ENCODE measurements at places on chromosomes 4 and X. TPM values are rescaled to one million over a fixed set of nuclear protein-coding genes. Genes with fewer than 3 reads are reported as not detected.

Gene ZMAT1
- 0.71 TPM for total RNA-seq

Gene SPP1
- total RNA-seq = 8.0 TPM

DNA sequence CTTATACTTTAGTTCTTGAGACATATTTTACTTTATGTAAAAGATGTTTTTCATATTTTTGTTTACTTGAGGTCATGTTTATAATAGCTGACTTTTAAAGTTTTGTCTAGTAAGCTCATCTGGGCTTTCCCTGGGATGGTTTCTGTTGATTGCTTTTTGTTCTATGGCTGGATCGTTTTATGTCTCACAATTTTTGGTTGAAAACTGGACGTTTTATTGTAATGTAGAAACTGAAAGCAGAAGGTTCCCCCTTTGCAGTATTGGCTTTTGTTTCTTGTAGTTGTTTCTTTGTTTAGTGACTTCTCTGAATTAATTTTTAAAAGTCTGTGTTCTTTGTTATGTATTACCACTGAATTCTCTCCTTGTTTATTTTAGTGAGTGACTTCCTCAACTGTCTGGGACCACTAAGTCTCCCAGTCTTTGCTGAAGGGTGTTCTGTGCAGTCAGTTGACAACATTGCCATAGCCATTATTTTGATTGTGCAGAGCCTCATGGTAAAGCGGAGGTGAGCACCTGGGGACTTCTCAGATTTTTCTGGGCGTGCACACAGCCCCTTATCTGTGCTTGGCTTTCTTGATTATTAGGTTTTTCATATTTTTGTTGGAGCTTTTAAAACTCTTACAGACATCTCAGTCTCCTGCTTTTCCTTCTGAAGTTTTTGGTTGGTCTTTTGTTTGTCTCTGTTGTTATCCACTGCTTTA is 31.0 kb downstream of the KDM6A start:
- no peaks in the 10 kb centered on the region for H3K27me3 ChIP-seq
- H3K4me1 ChIP-seq = peaks cover 73% of the 10 kb centered on the region
- no peak for DNase-seq

Gene PI4K2B
- 2.2 TPM for total RNA-seq

DNA sequence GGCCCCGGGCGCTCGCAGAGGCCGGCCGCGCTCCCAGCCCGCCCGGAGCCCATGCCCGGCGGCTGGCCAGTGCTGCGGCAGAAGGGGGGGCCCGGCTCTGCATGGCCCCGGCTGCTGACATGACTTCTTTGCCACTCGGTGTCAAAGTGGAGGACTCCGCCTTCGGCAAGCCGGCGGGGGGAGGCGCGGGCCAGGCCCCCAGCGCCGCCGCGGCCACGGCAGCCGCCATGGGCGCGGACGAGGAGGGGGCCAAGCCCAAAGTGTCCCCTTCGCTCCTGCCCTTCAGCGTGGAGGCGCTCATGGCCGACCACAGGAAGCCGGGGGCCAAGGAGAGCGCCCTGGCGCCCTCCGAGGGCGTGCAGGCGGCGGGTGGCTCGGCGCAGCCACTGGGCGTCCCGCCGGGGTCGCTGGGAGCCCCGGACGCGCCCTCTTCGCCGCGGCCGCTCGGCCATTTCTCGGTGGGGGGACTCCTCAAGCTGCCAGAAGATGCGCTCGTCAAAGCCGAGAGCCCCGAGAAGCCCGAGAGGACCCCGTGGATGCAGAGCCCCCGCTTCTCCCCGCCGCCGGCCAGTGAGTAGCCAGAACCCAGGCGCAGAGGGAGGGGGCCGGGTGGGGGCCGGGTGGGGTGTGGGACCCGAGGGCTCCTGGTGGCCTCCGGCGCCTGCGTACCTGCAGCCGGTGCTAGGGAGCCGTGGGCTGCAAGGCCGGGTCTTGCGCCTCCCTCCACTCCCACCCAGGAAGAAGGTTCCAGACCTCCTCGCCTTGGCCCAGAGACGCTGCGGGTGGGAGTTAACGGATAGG is 534 bp downstream of the MSX1 start:
- H3K4me1 ChIP-seq = peaks cover 8% of the 10 kb centered on the region
- H3K36me3 ChIP-seq = no peaks in the 10 kb centered on the region
- H3K27me3 ChIP-seq = no peaks in the 10 kb centered on the region
- H3K27ac ChIP-seq = peak overlapping the region; percentile 46

Gene KCNE5
- total RNA-seq = 0.26 TPM

Gene TMEM31
- total RNA-seq = not detected

GRCh38 chr4:23969635-23970145 is 79.8 kb upstream of the PPARGC1A start:
- H3K27ac ChIP-seq = no peak overlapping the region
- H3K27me3 ChIP-seq = no peaks in the 10 kb centered on the region
- H3K4me3 ChIP-seq = no peak overlapping the region
- no peaks in the 10 kb centered on the region for H3K36me3 ChIP-seq
- H3K4me1 ChIP-seq = peaks cover 5% of the 10 kb centered on the region

- H3K4me3 ChIP-seq = no peak overlapping the region
- H3K36me3 ChIP-seq = no peaks in the 10 kb centered on the region
- peaks cover 3% of the 10 kb centered on the region for H3K4me1 ChIP-seq
- no peaks in the 10 kb centered on the region for H3K27me3 ChIP-seq
- no peak overlapping the region for H3K27ac ChIP-seq
- no peak for DNase-seq
These were observed 25.4 kb downstream of the DIAPH2 start for GRCh38 chrX:96710031-96710430.

Gene SRPK3
- total RNA-seq = 78.0 TPM

GRCh38 chr4:118360106-118360505 is 7.3 kb upstream of the PRSS12 start:
- no peaks in the 10 kb centered on the region for H3K36me3 ChIP-seq
- no peaks in the 10 kb centered on the region for H3K4me1 ChIP-seq
- no peak overlapping the region for H3K27ac ChIP-seq
- no peak overlapping the region for H3K4me3 ChIP-seq
- no peaks in the 10 kb centered on the region for H3K27me3 ChIP-seq
- DNase-seq = no peak

Gene ADAM29
- not detected for total RNA-seq

All from psoas muscle (tissue), 8 donors.